ENCODE measurements at places on chromosomes 11 and 22. TPM values are rescaled to one million over a fixed set of nuclear protein-coding genes. Genes with fewer than 3 reads are reported as not detected.

Gene CARD10
- total RNA-seq = 0.16 TPM

GRCh38 chr22:23225724-23226496, 45.6 kb downstream of the BCR start:
- DNase-seq = no peak

Gene MS4A7
- not detected for total RNA-seq

DNA sequence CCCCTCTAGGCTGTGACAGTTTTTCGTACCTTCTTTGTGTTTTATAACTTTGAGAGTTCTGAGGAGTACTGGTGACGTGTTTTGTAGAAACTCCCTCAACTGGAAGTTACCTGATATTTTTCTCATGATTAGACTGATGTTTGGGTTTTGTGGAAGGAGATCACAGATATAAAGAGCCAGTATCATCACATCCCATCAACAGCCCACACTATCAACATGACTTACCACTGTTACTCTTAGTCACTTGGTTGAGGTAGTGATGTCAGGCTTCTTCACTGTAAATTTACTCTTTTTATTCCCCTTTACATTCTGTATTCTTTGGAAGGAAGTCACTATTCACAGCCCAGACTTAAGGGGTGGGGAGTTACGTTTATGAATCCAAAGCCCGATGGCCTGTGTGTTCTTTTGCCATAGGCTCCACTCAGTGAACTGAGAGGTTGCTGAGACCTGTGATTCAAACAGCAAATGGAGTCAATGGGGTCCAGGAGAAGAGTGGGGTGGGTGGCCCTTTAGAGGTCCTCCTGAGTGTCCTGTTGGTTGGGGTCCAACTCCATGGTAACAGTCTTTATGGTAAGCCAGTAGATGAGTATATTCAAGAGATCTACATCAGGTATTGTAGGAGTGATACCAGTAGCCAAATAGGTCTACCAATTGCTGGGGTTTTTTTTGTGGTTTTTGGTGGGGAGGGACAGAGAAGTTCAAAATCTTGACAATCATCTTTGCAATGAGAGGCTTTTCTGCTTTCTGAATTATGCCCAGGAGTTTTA, 15.2 kb upstream of the MS4A4E start:
- no peak for DNase-seq

- no peak for DNase-seq
These were observed 129.0 kb upstream of the PARVA start for GRCh38 chr11:12248330-12248729.

- no peak for DNase-seq
These were observed 28.5 kb upstream of the RBX1 start for GRCh38 chr22:40922484-40923303.

DNA sequence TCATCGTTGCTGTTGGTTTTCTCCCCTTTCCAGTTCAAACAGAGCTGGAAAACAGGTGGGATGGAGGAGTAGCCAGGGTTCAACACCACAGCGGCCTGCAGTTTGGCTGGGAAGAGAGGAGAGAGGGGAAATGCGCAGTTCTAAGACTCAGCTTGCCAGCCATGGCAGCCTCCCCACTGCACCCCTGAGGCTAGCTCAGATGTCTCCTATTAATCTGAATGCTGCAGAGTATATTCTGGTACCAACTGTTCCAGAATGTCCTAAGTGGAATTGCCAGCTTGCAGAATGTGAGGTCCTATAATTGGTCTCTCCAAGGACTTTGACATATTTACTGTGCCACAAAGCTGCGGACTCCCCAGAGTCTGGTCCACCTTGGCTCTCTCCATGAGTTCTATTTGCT, 32.0 kb downstream of the NEFH start:
- DNase-seq = no peak

Gene ZP1
- total RNA-seq = not detected

- peak; percentile 68 for DNase-seq
These were observed 41.0 kb upstream of the PRDM11 start for GRCh38 chr11:45105233-45105983.

Gene C11orf87
- total RNA-seq = not detected

- no peak for DNase-seq
These were observed 24.0 kb upstream of the SMIM38 start for GRCh38 chr11:69131644-69132300.

DNA sequence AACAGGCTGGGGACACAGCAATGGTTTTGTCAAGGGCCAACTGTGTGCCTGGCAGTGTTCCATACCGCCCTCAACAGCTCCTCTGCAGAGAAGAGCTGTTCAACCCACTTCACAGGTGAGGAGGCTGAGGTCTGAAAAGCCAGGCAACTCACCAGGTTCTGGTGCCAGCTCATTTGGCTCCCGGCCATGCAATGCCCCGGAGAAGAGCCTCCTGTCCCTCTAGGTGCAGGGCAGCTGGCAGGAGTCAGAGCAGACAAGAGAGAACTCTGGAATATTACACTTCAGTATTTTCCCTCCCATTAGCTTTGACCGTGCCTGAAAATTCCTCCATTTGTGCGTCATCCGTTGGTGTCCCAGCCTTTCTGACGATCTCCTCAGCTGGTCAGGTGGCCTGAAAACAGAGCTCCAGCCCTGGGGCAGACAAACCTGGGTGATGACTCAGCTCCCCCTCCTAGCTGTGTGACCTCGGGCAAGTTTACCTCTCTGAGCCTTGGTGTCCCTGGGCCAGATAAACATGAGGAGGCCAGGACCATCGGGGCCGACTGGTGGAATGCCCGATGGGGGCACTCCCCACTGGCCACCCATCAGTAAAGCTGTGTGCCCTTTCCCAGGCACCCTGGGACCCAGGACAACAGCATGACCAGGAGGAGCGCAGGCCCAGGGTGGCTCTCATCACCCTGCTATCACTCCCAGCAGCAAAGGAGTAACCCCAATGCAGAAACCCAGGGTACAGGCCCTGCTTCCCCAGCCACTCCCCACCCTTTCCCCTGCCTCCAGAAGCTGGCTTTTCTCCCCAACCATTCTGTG, 9.6 kb upstream of the C1QTNF6 start:
- no peak for DNase-seq

DNA sequence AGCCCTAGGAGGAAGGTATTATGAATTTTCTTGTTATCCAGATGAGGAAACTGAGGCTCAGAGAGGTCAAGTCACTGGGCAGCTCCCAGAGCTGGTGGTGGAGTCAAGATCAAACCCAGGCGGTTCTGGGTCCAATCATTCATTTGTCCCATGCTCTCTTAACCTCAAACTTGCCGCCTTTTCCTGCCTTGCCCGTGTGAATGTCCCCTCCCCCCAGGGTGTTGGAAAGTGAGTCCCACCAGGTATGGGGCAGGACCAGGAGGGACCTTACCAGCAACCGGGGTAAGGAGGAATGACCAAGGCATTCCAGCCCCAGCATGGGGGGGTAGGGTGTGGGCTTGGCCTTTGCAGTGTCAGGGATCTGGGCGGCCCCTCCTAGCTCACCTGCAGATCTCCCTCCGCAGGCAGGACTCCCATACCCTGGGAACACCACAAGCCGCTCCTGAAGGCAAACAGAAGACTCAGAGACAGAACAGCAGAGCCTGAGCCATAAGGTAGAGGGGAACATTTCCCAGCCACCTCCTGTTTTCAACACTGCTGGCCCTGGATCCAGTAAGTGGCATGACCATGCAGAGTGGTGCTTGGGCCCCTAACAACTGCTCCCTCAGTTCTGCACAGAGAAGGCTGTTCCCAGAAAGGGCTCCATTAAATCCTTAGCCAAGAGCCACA, 41.2 kb upstream of the SYT7 start:
- no peak for DNase-seq

GRCh38 chr11:43988040-43988817, 45.8 kb downstream of the C11orf96 start:
- DNase-seq = no peak

Gene MFRP
- not detected for total RNA-seq

Gene DDTL
- not detected for total RNA-seq

DNA sequence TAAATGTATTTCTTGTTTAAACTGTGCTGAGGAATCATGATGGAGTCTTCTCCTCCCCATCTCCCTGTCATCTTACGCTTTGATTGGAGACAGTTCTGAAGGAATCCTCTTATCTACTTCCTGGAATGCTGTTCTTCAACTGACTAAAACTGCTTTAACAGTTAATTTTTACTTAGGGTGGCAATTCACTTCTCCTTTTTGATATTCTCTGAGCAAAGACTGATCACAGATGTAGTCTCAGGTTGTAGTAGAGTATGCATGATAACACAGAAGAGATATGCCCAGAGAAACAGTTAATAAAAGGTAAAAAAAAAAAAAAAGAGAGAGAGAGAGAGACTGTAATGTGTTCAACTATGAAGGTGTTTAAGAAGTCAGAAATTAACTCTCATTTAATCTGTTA, 1.4 kb upstream of the CASP5 start:
- no peak for DNase-seq

All from activated CD8-positive, alpha-beta memory T cell treated with anti-CD3 and anti-CD28 coated beads, Interleukin-2, amount 10 ng/mL, durations not matched to agents 7 days and 5 days (primary cell).